ENCODE measurements at places on chromosomes 7 and 10.

- no peak for DNase-seq
Observed at GRCh38 chr10:18297659-18298058, 157.4 kb downstream of the CACNB2 start.

DNA sequence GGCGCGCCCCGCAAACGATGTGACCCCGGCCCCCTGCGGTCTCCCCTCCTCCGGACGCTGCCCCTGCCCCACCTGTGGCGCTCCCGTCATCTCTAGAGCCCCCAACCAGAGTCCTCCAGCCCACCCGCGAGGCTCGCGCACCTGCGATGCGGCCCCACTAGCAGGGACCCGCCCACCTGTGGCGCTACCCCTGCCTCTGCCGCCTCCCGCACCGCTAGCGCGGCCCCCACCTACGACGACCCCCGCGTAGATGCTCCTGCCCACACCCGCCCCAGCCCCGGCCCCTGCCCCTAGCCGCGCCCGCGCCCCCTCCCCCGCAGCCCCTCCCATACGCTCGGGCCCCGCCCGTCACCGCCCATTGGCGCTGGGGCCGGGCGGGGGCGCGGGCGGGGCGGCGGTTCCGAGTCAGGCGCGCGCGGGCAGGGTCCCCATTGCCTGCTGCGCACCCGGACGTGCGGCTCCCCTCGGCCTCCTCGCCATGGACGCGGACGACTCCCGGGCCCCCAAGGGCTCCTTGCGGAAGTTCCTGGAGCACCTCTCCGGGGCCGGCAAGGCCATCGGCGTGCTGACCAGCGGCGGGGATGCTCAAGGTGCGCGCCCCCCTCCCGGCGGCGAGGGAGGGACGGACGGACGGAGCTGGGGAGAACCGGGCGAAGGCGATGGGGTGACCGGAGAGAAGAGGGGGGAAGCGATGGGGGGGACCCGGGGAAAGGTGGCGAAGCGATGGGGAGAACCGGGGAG is at the start of gene PFKP:
TSS of gene PFKP (plus strand) at position 431 of the 741 bp plus-strand sequence. CDS start at position 479, 48 bp downstream.
- peak; percentile 48 for DNase-seq

GRCh38 chr7:81498176-81498575 is 271.7 kb downstream of the HGF start:
- no peak for DNase-seq

DNA sequence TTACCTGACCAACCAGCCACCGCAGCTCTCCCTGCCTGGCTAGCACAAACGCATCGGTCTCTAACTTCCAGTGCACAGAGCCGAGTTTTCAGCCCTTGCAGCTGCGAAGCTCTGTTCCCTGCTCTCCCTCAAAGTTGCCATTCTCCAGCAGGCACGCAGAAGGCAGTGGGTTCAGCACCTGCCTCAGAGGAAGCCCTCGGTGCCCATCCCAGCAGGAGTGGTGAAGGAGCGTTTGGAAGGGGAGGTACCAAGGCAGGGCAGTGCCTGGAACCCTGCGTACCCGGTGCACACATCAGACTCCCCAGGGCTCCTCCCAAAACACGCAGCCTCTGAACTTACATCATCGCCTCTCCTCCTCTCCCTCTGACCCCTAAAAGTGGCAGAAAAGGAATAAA is 1.7 kb upstream of the STK32C start:
- no peak for DNase-seq

GRCh38 chr7:157073335-157073734 is 62.9 kb upstream of the MNX1 start:
- DNase-seq: no peak

GRCh38 chr7:55546814-55547213 is 25.5 kb downstream of the VOPP1 start:
- DNase-seq: peak; percentile 93

DNA sequence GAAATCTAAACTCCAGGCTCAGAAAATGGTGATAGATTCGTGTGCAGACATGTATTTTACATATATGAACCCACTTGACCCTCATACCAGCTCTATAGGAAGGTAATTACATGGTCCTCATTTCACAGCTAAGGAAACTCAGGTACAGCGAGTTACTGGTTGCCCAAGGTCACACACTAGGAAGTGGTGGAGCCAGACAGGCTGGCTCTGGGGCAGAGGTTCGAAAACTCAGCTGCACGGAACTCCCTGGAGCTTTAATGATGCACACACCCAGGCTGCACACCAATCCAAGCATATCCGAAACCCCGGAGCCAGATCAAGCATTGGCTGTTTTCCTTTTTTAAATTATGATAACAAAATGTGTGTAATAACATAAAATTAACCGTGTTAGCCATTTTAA is 172.4 kb downstream of the COBL start:
- DNase-seq: no peak

GRCh38 chr7:41573862-41574261 is 129.0 kb downstream of the INHBA start:
- no peak for DNase-seq

DNA sequence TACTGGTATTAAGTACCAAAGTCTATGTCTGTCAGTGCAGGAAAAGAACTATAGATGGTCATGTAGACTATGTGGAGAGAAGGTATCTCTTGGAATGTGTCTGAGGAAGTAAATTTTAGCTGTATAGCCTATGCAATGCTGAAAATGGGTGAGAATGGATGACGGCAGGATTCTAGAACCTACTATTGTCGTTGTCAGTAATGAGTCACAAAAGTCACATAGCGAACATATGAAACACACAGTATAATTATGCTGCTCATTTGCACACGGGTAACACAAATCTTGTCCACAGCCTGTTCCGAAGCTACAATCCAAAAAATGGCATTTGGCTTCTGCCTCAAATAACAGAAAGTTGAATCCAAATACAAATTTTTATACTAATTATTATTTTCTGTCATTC is 33.6 kb upstream of the KMT2E start:
- no peak for DNase-seq

GRCh38 chr10:92124616-92125143 is 166.2 kb downstream of the CPEB3 start:
- DNase-seq: no peak

DNA sequence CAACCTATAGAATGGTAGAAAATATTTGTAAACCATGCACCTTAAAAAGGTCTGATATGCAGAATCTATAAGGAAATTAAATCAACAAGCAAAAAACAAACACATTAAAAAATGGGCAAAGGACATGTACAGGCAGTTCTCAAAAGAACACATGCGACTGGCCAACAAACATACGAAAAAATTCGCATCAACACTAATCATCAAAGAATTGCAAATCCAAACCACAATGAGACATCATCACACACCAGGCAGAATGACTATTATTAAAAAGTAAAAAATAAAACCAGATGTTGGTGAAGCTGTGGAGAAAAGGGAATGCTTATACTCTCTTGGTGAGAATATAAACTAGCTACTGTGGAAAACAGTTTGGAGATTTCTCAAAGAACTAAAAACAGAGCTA is 33.2 kb downstream of the TMEM229A start:
- DNase-seq: no peak

DNA sequence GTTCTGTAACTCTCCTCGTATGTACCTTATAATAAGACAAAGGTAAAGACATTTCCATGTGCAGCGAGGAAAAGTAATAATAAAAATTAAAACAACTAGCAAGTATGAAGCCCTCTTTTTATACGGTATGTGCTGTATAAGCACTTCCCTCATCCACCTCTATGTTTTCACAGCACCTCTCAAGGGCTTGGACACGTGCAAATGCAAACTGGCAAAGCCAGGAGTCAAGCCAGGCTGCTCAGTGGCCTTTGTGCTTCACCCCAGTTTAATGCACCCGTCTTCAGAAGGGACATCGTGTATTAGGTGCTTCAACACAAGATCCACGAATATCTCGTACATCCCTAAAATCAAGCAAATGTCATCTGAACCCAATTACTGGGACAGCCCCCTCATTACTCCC is 1.3 kb upstream of the DGKI start:
- DNase-seq: no peak

All from psoas muscle (tissue), 8 donors.